AG09319 (cell line): ENCODE measurements at places on chromosomes 6 and 20.

DNA sequence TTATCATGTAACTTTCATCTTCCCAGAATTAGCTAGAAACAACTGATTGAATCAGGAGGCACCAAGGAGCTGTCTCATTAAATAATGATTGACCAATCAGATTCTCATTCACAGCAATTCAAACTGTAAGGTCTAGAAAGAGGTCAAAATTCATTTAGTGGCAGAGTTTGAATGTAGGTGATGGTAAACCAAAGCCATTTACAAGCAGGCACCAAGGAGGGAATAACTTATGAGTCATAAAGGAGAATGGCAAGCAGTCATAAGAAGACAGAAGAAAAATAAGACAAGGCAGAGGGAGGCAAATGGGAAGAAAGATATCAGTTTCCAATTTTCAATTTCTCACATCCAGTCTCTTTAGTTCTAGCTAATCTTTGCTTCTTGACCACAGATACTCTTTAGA lies 52.9 kb upstream of the DEFB112 start:
- no peak for DNase-seq

DNA sequence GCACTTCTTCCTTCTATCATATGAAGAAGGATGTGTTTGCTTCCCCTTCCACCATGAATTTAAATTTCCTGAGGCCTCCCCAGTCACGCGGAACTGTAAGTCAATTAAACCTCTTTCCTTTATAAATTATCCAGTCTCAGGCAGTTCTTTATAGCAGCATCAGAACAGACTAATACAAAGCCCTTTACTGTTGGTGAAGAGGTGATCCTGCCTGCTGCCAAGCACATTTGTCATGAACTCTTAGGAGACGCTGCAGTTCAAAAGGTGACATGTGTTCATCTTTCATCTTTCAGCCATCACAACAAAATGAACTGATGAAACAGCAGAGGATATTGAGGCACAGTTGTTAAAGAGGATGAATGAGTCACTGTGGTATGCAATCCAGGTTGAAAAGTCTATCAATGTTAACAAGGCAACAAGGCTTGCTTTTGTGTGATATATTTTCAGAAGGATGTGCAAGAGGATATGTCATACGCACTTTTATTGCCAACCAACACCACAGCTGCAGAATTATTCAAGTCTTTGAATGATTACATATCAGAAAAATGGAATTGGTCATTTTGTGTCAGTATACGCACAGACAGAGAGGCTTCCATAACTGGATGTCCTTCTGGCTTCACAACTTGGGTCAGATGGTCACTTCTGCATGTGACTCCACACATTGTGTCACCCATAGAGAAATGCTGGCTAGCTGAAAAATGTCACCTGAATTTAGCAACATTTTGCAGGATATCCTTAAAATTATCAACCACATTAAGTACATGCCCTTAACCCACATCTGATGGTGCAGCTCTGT lies 52.4 kb upstream of the PLN start:
- DNase-seq: no peak

DNA sequence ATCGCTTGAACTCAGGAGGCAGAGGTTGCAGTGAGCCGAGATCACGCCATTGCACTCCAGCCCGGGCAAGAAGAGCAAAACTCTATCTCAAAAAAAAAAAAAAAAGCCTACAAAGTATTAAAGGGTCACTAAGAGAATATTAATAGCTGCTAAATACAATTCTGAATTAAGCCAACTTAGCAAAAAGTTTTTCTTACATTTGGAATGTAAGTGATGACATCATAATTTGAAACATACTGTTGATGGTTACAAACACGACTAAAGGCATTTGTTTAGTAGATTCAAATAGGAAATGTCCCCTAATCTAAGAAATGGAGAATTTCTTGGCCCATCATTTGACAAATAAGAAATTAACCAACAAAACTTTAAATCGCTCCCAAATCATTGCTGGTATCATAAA lies 282.8 kb downstream of the RNGTT start:
- DNase-seq: no peak

GRCh38 chr6:169950558-169950957 lies 199.1 kb downstream of the ERMARD start:
- DNase-seq: no peak

DNA sequence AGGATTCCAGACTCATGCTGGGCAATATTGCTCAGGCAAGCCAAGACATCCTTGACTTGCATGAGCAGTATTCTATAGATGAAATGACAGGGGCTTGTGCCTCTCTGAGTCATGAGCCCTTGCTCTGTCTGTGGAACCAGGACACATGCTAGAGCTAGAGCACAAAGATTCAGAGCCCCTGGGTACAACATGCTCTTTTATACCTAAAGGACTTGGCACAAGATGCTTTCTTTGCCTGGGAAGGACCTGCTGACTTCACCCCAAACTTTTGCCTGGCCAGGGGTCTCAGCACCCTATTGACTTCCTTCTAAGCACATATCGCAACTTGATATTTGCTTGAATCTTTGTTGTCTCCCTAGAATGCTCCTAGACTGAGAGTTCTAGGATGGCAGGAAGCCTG lies 27.4 kb downstream of the TGM6 start:
- no peak for DNase-seq

GRCh38 chr20:26216025-26216424 lies 519.4 kb upstream of the ZNF337 start:
- no peak for DNase-seq

GRCh38 chr6:141050471-141050870 lies 1082.3 kb upstream of the GJE1 start:
- DNase-seq: no peak

GRCh38 chr6:52820198-52820597 lies 16.6 kb upstream of the GSTA1 start:
- no peak for DNase-seq

DNA sequence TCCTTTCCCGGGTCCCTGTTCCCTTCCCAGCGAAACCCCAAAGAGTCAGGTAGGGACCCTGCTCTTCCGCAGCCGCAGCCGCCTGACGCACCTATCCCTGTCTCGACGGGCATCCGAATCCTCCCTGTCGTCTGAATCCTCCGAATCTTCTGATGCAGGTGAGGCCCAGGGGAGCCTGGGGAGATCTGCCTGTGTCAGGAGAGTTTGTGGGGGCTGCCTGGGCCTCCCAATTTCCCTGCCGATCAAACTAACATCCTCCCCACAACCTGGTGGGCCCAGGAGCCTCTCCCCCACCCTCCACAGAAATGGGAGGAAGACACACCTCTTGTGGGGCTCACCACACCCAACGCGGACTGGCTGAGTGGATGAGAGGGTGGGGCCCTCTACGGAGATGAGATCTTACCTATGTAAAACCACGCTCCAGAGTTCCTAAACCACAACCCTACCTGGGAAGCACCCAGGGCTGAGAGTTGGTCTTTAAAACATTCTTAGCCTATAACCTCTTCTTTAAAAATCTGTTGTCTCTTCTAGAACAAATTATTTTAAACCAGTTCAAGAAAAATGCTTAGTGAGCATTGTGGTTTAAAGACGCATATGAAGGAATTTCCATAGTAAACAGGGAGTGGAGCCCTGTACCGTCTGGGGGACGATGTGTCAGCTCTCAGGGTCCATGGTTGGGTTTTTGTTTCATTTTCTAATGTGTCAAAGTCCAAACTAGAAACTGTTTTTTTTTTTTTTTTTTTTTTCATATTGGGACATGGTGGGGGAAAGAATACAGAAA lies 1.7 kb downstream of the CDC25B start:
- no peak for DNase-seq

GRCh38 chr20:2451939-2452732 lies 18.5 kb downstream of the SNRPB start:
- peak; percentile 47 for DNase-seq
